Stimulated activated CD4-positive, alpha-beta T cell treated with anti-CD3 and anti-CD28 coated beads, Interleukin-15, amount 100 ng/mL, for 1 hour (primary cell): ENCODE measurements at places on chromosomes 2 and 18.

DNA sequence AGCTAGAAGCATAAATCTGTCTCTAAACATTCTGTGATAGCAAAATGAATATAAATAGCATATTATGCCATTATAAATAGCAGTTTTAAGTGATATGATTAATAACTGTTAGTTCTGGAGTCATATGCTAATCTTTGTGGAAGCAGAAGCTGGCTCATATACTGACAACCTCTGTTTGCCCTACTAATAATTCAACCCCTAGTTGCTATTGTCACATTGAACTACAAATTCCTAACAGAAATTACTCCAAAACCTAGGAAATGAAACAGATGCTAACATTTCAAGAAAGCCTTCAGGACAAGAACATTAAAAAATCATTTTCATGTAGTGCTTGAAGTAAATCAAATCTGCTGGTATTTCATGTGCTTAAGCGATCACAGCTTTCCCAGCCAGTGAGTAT, 28.2 kb downstream of the CALCRL start:
- no peak for DNase-seq

DNA sequence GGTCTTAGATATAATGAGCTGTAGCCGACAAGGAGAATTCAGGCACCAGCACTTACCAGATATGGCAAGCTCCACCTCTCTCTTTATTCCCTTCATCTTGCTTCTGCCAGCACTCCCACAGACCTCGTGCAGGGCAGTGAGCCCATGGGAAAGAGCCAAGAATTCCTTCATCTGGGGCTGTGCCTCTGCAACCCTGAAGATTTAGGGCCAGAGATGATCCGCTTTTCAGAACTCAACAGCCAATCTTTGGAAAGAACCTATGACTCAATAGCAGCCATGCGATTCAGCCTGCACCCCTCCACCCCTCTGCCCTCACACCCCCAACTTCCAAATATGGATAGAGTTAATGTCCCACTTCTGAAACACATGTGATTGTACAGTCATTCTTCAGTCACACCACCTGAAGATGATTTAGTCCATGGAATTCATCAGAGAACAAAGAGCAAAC, 533.7 kb upstream of the TNP1 start:
- no peak for DNase-seq

DNA sequence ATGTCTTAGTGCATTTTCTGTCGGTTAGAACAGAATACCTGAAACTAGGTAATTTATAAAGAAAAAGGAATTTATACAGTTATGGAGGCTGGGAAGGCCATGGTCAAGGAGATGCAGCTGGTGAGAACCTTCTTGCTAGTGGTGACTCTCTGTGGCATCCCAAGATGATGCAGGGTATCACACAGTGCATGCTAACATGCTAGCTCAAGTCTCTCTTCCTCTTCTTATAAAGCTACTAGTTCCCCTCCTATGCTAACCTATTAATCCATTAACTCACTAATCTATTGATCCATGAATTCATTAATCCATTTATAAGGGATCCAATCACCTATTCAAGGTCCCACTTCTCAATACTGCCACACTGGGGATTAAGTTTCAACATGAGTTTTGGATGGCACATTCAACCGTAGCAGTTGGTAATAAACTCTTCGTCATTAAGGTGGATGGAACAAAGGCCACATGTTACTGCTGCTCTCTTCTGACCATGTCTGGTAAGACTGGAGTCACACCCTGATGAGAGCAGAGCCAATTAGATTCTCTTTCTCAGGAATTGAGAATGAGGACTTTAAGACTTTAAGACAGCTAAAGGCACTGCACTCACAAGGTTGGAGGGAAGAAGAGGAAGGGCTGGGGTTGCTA, 211.6 kb upstream of the SMAD7 start:
- no peak for DNase-seq

DNA sequence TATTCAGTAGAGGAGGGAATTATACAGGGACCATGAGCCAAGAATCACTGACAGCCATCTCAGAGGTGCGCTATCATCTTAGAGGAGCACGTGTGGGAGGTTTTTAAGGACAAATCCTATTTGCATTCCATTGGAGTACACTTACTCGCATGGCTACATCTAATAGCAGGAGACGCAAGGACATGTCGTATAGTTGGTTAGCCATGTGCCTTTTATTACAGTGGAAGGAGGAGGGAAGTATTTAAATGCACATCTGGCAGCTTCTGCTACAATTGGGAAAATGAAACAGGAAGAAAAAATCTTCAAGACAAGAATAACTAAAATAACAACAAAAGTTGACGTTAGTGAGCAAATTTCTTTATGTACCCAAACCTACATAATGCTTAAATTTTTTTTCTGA, 86.5 kb upstream of the UGP2 start:
- no peak for DNase-seq

GRCh38 chr2:190417045-190417842, 9.1 kb downstream of the MFSD6 start:
- DNase-seq: no peak
